GM23248 (cell line): ENCODE measurements at places on chromosomes 12 and 14.
A peak's percentile ranks its signal among the peaks of the same experiment; 100 is the strongest.

DNA sequence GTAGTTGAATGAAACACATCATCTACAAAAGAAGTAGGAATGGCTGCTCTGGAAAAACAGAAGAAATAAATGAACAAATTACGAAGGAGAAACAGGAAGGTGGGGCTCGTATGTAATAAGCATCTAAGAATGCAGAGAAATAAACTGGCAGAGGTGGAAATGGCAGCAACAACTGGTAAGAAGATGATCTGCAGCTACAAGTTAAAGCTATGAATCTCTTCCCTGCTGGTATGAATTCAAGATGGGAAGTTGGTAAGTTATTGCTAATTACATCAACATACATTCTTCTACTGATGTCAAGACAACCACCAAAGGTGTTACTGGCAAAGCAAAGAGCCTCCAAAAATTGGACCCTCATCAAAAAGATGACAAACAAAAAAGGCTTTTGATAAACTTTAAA, 59.8 kb downstream of the HECTD4 start:
- no peaks in the 10 kb centered on the region for H3K36me3 ChIP-seq
- peak; percentile 46 for DNase-seq
- no peak overlapping the region for H3K4me3 ChIP-seq
- peaks cover 14% of the 10 kb centered on the region for H3K4me1 ChIP-seq
- no peak overlapping the region for H3K27ac ChIP-seq

DNA sequence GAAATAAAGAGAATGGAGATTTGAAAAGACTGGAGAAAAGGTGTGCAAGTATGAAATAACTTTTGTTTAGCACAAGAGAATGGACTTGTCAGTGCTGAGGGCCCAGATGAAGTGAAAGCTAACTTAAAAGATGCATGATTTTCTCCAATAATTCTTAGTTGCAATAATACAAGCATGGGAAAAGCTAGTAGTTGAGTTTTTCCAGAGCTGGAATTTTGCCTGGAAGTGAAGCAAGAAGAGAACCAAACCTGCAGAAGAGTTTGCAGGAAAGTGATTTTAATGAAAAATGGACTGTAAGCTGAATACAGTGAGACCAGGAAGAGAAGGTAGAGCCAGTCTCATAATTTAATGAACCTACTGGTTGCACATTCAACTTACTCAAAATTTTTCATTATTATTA, 69.3 kb upstream of the FSCB start:
- H3K27me3 ChIP-seq, result no peaks in the 10 kb centered on the region
- H3K36me3 ChIP-seq, result no peaks in the 10 kb centered on the region
- H3K4me1 ChIP-seq, result no peaks in the 10 kb centered on the region
- no peak for DNase-seq
- no peak overlapping the region for H3K4me3 ChIP-seq

DNA sequence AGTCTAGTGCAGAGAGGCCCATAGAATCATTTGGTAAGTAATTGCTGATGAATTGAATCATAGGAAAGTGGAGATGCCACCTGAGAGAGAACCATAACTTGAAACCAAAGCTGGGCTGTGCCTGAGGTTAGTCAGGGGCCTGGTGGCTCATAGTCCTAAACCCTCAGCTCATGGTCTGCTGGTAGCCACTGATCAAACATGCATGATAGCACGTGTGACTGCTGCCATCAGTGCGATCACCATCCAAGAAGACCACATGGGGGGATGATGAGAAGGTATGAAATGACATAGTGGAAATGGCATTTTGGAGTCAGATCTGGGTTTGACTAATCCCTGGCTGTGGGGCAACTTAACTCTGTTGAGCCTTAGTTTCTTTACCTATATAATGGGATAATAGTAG, 190.5 kb downstream of the CACNA1C start:
- H3K36me3 ChIP-seq, result no peaks in the 10 kb centered on the region
- peak overlapping the region; percentile 91 for H3K27ac ChIP-seq
- peak; percentile 60 for DNase-seq
- H3K27me3 ChIP-seq, result no peaks in the 10 kb centered on the region
- H3K4me3 ChIP-seq, result no peak overlapping the region

GRCh38 chr12:124389138-124389724, 94.3 kb downstream of the RFLNA start:
- H3K4me1 ChIP-seq, result peaks cover 52% of the 10 kb centered on the region
- H3K27ac ChIP-seq, result peak overlapping the region; percentile 92
- H3K27me3 ChIP-seq, result no peaks in the 10 kb centered on the region
- peak overlapping the region; percentile 95 for H3K4me3 ChIP-seq

DNA sequence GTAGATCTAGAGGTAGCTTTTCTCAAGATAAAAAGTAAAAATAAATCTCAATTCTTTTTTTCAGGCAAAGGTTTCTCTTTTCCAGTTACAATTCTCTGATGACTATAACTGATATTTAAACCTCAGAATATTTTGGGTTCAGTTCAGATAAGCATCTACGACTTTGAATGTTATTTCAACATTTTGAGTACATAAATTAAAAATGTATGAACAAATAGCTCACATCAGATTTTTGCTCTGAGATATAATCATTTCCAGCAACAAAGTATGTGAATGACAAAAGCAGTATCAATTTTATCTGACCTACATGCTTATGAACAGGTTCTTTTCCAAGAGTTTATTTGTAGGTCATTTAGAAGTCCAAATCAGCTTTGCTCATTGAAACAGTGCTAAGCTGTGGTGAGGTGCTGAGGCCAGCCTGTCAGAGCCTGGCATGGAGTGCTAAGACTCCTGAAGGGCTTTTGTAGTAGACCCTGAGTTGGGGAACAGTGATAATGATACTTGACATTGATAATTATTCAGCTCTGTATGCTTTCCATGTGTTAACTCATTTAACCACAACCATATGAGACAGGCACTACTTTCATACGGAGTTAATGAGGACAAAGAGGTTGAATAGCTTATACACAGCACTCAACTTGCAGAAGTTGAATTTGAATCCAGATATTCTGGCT, 205.0 kb upstream of the DCN start:
- no peaks in the 10 kb centered on the region for H3K4me1 ChIP-seq
- H3K36me3 ChIP-seq, result no peaks in the 10 kb centered on the region
- H3K27ac ChIP-seq, result no peak overlapping the region
- no peak for DNase-seq
- 0 out of 2 replicates have a peak, but pooled peaks cover 3% of the 10 kb centered on the region for H3K27me3 ChIP-seq

- H3K27ac ChIP-seq, result no peak overlapping the region
- H3K36me3 ChIP-seq, result no peaks in the 10 kb centered on the region
- no peak for DNase-seq
- H3K27me3 ChIP-seq, result no peaks in the 10 kb centered on the region
- H3K4me3 ChIP-seq, result no peak overlapping the region
These were observed 436.9 kb upstream of the TMEM132C start for GRCh38 chr12:127830065-127830460.

DNA sequence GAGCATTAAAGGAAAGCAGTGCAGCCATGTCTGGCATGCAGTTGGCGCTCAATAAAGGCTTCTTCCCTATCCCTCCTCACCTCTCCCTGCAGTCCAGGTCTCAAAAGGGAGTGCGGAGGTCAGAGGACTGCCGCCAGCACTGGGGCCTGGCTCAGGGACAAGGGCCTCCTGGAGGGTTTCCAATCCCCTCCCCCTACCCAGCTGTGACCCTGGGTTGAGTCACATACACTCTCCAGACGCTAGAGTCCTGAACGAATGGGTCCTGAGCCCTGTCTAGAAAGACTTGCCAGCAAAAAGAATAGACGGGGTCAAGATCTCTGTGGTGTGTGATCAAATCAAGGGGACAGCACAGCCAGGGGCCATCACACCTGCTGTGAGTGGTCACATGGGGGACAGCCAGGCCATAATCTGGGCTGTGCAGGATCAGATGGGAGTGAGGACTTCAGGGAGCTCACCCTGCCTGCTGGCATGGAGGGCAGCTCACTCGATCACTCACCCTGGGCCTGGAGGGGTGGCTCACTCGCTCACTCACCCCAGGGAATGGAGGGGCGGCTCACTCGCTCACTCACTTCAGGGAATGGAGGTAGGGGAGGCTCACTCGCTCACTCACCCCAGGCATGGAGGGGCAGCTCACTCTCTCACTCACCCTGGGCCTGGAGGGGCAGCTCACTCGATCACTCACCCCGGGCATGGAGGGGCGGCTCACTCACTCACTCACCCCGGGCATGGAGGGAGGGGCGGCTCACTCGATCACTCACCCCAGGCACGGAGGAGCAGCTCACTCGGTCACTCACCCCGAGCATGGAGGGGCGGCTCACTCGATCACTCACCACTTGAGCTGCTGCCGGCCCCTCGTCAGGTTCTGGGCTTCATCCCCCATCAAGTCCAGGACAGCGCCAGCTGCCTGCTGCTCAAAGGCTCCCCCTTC, 12.8 kb downstream of the CFAP73 start:
- peaks cover 4% of the 10 kb centered on the region; the same call in 1 of the 2 replicates for H3K36me3 ChIP-seq
- no peaks in the 10 kb centered on the region for H3K27me3 ChIP-seq
- H3K27ac ChIP-seq, result no peak overlapping the region
- no peaks in the 10 kb centered on the region for H3K4me1 ChIP-seq
- no peak overlapping the region for H3K4me3 ChIP-seq

DNA sequence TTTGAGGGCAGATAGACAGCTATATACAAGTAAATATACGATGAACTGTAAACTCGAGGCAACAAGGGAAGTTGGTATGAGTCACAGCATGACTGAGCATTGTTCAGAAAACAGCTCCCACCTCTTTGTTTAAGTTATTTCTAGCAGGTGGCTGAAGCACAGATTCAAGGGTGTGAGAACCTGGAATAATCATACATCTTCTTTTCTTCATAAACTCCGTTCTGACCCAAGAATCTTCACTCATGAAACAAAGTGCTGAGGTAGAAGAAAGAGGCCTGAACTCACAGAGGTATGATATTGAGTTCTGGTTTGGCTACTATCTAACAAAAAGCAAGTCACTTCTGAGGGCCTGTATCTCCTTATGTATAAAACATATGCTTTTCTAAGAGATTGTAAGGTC, 364.1 kb upstream of the KITLG start:
- H3K4me1 ChIP-seq, result peaks cover 31% of the 10 kb centered on the region
- no peak overlapping the region for H3K27ac ChIP-seq
- H3K4me3 ChIP-seq, result no peak overlapping the region
- no peaks in the 10 kb centered on the region for H3K36me3 ChIP-seq

DNA sequence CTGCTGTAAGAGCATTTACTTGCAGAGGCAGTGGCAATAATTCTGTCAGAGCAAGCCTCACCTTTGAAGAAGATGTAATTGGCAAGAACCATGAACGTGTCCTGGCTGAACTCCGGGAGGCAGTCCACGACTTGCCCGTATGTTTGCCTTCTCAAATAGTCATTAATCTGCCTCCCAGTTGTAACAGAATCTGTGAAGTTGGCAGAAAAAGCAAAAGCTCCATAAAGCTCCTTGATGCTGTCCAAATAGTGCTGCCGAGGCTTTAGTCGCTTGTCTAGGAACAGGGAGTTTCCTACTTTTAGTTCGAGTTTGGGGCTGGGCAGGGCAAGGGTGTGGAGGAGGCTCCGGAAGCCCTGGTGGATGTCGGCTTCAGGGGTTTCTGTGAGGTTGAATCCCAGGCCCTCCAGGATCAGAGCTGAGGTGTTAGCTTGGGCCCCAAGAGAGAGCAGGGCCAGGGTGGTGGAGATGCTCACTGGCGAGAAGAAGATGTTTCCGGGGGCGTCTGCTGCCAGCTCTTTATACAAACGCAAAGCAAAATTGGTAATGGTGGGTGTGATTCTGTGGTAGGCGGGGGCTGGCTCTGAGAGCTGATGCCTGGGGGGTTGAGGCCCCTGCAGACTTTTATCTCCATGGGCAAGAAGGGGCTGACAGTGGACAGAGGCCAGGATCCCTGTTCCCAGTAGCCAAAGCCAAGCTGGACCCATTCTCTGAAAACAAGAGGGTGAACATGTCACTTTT, 4.4 kb downstream of the SERPINA11 start:
- peaks cover 22% of the 10 kb centered on the region for H3K27me3 ChIP-seq
- DNase-seq, result no peak
- H3K4me3 ChIP-seq, result no peak overlapping the region
- no peaks in the 10 kb centered on the region for H3K4me1 ChIP-seq
- H3K36me3 ChIP-seq, result no peaks in the 10 kb centered on the region
- H3K27ac ChIP-seq, result no peak overlapping the region

DNA sequence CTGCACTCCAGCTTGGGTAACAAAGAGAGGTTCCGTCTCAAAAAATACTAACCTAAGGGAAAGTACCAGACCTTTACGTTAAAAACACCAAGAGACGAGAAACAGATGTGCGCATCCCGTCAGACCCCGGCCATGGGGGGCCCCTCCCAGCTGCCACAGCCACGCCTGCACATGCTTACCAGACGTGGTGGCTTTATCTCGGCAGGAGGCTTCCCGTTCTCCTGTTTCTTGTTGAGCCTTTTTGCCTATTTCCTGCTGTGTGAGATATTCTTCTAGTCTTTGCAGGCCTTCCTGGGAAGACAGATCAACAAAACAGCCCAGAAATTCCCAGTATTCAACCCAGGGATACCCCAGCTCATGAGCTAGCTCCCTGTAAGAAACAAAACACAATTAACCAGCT, 23.6 kb downstream of the PGAM5 start:
- H3K27me3 ChIP-seq, result no peaks in the 10 kb centered on the region
- no peak overlapping the region for H3K27ac ChIP-seq
- no peak overlapping the region for H3K4me3 ChIP-seq
- no peaks in the 10 kb centered on the region for H3K4me1 ChIP-seq
- DNase-seq, result no peak
- H3K36me3 ChIP-seq, result peaks cover 48% of the 10 kb centered on the region

- no peak overlapping the region for H3K4me3 ChIP-seq
- DNase-seq, result peak; percentile 52
- no peaks in the 10 kb centered on the region for H3K36me3 ChIP-seq
- no peak overlapping the region for H3K27ac ChIP-seq
- H3K27me3 ChIP-seq, result no peaks in the 10 kb centered on the region
These were observed 10.7 kb downstream of the MOAP1 start for GRCh38 chr14:93173943-93174395.

- H3K27ac ChIP-seq, result no peak overlapping the region
- DNase-seq, result no peak
- no peaks in the 10 kb centered on the region for H3K27me3 ChIP-seq
These were observed 16.1 kb upstream of the TMEM106C start for GRCh38 chr12:47947341-47947740.
